ENCODE measurements at places on chromosomes 7 and 10.

DNA sequence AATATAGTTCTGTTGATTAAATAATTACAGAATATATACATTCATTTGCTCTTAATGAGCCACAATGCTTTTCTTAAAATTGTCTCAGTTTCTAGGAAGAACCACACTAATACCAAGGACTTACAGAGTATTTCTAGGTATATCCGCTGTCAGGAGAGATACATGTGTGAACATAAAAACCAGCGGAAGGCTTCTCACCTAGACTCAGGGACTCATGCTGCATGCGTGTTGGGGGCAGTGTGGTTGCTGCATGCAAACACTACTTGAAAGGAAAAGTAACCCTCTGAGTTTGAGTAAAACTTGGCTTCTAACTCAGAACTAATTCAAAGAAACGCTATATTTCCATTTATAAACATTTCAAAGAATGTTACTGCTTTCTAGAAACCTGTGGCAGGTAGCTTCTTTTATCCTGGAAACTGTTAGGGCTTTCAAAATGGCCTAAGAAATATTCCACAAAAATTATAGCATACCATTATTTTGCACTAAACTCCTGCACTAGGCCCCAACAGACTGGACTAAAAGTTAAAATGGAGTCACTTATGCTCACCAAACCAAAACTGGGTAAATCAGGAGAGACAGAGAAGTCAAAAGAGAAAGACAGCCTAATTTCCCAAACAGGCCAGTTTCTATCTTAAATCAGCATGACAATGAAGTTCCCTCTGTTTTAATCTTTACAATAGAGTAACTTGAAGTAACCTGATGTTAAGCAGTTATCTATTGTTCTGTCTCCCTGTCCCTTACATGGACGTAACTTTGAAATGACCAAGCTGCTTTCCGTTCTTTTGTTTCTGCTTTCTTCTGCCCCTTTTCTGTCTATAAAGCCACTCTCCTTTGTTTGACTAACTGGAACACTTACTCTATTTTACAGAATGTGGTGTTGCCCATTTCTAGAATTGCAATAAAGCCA, 95.2 kb upstream of the FAM133B start:
- peak; percentile 44 for DNase-seq

- no peak for DNase-seq
Observed at GRCh38 chr10:19918794-19919193, 102.6 kb downstream of the PLXDC2 start.

GRCh38 chr7:120724448-120724847, 133.5 kb downstream of the TSPAN12 start:
- no peak for DNase-seq

DNA sequence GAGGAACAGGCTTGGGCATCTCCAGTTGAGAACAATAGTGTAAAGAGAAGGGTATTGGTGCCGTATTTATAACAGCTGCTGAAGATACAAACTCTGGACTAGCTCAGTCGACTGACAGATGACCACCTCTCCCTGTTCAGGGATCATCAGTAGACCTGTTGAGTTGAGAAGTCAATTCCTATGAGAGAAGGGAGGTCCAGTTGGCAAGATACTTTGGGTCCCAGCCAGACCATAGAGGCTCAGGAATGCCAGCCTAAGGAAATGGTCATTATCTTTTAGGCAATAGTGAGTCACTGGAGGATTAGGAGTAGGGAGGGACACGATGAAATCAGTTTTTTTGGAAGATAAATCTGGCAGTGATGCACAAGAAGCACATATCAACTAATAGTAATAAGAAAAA, 202.9 kb downstream of the TRIL start:
- no peak for DNase-seq

- no peak for DNase-seq
Observed at GRCh38 chr7:108181073-108181985, 51.2 kb upstream of the LAMB4 start.

- no peak for DNase-seq
Observed at GRCh38 chr10:113533801-113534200, 19.1 kb upstream of the HABP2 start.

DNA sequence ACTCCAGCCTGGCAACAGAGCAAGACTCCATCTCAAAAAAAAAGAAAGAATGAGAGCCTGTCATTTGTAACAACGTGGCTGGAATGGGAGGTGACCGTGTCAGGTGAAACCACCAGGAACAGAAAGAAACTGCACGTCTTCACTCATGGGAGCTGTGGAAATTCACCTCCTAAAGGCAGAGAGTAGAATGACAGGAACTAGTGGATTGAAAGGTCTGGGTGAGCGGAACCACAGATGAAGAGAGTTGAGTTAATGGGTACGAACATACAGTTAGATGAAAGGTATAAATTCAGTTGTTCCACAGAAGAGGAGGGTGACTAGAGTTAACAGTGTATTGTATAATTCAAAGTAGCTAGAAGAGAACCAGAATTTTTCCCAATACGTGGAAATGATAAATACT, 78.6 kb downstream of the MAD1L1 start:
- no peak for DNase-seq

DNA sequence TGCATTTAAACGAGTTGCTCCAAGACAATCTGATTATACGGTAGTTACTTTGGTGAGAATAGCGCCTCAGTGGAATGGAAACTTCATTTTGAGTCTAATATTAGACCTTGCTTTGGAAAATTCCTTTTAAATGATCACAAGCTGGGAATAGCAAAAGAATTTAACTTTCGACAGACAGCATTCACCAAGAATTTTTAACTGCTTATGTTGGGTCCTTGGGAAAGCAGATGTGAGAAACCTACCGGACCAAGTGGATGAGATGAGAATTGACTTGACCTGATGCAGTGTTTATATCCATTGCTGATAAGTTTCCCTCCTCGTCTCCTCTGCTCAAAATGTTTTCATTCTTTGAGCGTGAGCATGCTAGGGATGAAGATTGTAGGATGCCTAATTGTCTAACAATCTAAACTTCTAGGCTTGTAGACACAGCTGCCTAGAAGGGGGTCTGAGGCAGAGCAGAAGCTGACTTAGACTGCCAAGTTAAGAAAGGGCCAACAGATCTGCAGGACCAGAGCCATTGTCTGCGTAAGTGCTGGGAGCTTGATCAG, 126.9 kb downstream of the CNNM2 start:
- no peak for DNase-seq

DNA sequence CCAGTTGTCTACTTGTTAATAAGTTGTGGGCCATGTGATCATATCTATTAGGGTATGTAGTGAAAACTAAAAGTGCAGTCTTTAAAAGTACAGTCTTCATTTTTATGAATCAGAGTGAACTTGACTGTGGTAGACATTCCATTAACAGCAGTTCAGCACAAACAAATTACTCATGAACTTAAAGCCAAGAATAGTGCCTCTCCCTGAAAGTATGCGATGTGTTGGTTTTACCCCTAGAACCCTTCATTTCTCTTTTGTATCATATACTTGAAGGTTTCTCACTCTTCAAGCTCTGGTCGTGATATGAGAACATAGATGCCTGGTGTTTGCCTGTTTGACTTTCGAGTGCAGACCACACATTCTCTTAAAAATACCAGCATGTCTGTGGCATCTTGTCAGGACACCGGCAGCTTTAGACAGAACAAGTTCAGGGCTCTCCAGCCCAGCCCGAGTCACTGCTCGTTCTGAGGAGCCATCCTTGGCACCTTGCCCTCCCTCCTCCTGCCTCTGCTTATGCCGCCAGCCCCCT, 159.3 kb downstream of the LCOR start:
- DNase-seq, result no peak

DNA sequence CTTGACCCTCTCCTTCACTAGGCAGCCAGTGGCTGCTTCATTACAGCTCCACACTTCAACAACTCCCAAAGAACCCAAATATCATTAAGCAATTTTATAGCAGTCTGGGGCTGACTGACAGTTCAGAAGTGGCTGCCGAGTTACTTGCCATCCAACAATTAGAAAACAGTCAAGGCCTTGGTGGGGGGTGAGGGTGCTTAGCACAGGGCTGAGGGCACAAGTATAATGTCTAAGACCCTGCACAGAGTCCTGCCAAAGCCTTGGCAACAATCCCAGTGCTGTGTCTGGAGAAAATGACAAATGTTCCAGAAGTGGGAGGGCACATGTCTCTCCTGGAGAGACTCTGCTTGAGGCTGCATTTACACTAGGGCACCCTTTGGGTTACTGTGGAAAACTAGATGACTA, 71.1 kb downstream of the CXCL12 start:
- DNase-seq, result no peak

- no peak for DNase-seq
Observed at GRCh38 chr10:24958721-24959381, 6.4 kb upstream of the PRTFDC1 start.

GRCh38 chr7:87886875-87887274, 10.6 kb downstream of the DBF4 start:
- no peak for DNase-seq

GRCh38 chr10:132932461-132933307, 9.7 kb downstream of the CFAP46 start:
- peak; percentile 33 for DNase-seq

DNA sequence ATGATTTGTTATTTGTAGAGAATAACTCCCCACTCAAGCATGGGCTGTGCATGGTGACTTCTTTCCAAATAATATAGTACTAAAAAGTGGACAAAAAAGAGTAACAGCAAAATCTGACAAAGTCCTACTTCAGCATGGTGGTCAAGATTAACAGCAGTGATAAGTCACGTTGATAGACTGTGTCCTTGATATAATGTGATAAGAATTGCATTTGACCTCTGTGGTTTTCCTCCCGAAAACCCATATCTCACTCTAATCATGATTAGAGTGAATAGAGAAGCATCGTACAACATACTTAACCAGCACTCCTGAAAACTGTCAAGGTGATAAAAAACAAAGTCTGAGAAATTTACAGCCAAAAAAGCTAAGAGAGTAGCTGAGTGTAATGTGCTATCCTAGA, 42.4 kb downstream of the REEP3 start:
- DNase-seq, result no peak

GRCh38 chr10:67022099-67022498, 96.3 kb downstream of the LRRTM3 start:
- DNase-seq, result no peak

DNA sequence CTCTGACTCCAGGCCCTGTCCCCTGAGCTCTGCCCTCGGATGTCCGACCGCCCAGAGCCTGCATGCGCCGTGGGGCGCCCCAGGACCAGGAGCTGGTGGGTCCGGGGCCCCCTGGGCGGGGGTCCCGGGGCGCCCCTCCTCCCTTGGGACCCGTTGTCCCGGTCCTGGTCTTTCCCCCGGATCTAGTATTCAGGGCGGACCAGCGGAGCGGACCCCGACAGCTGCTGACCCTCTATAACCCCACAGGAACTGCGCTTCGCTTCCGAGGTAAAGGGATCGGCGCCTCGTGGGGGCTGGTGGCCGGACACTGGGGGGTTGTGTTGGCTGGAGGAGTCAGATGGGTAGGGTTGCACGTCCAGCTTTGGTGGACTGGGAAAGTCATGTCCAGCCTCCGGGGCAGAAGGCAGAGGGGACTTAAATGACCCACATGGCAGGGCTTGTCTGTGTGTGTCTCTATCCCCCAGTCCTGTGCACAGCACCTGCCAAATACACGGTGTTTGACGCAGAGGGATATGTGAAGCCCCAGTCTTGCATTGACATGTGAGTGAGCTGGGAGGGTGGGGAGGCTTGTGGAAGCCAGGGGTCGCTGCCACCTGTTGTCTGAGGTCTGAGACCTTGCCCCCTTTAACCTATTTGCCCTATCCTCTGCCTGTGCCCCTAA, 520 bp downstream of the MOSPD3 start:
- DNase-seq, result no peak

DNA sequence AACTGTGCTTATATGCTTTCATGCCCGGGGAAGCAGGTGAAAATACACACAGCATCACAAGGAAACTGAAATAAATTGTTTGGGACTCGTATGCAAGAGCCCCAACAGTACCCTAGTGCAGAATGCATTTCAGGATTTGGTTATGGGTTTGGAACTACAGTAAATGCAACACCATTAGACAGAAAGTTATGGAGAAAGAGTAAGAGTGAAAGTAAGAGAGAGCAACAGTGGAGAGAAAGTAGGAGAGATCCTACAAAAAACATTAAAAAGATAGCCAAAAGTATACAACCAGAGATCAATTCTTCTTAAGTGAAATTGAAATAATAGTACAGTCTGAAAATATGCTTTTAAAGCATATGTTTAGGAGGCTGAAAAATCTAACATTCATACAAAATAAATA, 231.1 kb downstream of the TFEC start:
- no peak for DNase-seq

DNA sequence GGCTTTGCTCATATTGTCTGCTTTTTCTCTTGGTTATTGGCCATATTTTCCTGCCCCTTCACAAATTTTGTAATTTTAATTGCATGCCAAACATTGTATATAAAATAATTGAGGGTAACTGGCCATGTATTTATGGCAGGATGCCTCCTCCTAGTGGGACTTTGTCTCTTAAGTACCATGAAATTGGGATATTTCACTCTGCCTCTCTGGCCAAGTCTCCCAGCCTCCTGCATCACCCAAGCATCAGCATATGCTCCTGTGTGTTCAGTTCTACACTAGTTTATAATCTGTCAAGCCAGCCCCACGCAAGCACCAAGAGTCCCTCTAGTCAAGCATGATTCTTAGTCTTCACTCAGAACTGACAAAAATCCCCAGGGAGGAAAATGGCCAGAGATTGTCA, 44.2 kb upstream of the FHIP2A start:
- DNase-seq, result no peak

GRCh38 chr10:57314046-57314445, 953.0 kb upstream of the ZWINT start:
- no peak for DNase-seq

GRCh38 chr7:41773756-41774155, 70.9 kb upstream of the INHBA start:
- no peak for DNase-seq

- no peak for DNase-seq
Observed at GRCh38 chr7:87127019-87127418, 25.2 kb upstream of the DMTF1 start.

DNA sequence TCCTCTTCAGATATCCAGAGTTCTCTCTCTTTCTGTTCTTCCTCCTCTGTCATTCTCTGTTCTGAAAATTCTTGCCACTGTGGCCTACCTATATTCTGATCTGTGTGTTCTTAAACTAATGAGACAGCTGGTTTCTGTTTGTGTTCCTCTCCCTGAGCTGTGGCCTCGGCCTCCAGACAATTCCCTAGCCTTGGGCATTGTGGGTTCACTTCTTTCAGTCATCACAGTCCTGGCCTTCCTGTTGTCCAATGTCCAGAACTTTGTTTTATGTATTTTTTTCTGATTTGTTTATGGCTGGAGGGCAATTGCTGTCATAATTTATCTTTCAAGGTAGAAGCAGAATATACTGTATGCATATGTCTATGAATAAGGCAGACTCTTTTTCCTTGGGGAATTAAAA, 173.2 kb upstream of the MTPN start:
- DNase-seq, result no peak

GRCh38 chr10:127275793-127276450, 79.5 kb upstream of the INSYN2A start:
- DNase-seq, result no peak

DNA sequence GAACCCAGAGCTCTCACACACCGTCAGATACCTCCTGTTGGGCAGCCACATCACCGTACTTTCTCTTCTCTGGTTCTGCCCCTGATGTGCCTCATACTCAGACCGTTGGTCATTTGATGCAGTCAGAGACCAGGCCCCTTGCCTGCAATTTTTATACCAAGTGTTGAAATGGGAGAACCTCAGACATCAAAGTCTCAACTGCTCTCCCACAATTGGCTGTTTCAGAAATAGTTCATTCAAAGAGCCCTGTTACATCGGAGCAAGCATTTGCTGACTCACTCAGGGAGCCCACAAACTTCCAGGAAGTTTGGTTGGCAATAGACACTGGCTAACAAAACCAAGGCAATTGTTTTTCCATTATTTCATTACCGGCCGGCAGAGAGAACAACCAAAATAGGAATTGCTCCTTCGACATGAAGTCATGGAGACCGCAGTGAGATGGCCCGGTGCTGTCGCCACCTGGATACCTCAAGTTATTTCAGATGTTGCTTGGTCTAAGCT, 33.5 kb upstream of the ADAM12 start:
- DNase-seq, result no peak

Measured in stimulated activated CD8-positive, alpha-beta memory T cell treated with anti-CD3 and anti-CD28 coated beads, Interleukin-7, amount 100 ng/mL, for 48 hours (primary cell).